ENCODE measurements at places on chromosomes 16 and 17. TPM values are rescaled to one million over a fixed set of nuclear protein-coding genes. Genes with fewer than 3 reads are reported as not detected.
A peak's percentile ranks its signal among the peaks of the same experiment; 100 is the strongest.

- H3K27me3 ChIP-seq: peaks cover 4% of the 10 kb centered on the region
- no peaks in the 10 kb centered on the region for H3K36me3 ChIP-seq
- no peak overlapping the region for H3K4me3 ChIP-seq
Measured at GRCh38 chr17:74962622-74963394, 9.8 kb downstream of the HID1 start.

DNA sequence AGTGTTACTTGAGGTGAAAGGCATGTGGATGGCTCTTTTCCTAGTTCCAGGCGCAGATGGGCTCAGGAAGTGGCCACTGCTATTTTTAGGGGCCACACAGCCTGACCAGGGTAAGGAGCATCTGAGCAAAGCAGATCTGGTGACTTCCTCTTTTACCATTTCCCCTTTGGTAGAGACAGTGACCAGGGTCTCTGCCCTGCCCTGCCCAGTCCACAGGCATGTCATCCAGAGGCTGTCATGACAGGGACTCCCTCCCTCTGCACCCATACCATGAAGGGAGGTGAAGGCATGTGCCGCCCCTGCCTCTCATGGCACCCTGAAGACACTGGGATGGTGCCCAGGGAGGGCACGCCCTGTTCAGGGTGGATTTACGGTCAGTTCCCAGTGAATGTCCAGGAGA lies 2.2 kb downstream of the PLA2G15 start:
- H3K4me3 ChIP-seq: no peak overlapping the region
- no peaks in the 10 kb centered on the region for H3K27me3 ChIP-seq
- H3K27ac ChIP-seq: no peak overlapping the region
- DNase-seq: no peak

DNA sequence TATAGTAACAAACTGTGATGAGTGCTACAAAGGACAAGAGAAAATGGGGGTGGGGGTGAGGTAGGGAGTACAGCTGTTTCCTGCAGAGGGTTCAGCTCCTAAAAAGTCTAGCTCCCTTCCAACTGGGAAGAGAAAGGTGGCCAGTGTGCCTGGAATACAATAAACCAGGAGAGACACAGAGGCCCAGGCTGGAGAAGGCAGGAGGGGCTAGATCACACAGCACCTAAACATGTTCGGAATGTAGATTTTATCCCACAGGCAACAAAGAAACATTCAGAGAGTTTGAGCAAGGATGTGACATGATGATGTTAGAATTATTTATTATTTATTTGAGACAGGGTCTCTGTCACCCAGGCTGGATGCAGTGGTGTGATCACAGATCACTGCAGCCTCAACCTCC lies 10.2 kb downstream of the TEX2 start:
- no peaks in the 10 kb centered on the region for H3K27me3 ChIP-seq
- H3K4me3 ChIP-seq: no peak overlapping the region
- H3K27ac ChIP-seq: no peak overlapping the region
- peaks cover 2% of the 10 kb centered on the region for H3K36me3 ChIP-seq
- no peak for DNase-seq

- H3K4me3 ChIP-seq: peak overlapping the region; percentile 85
- H3K4me1 ChIP-seq: peaks cover 74% of the 10 kb centered on the region
- H3K36me3 ChIP-seq: peaks cover 19% of the 10 kb centered on the region
- H3K27ac ChIP-seq: peak overlapping the region; percentile 87
Measured at GRCh38 chr17:39776252-39776651, 38.5 kb downstream of the GRB7 start.

- H3K27ac ChIP-seq: no peak overlapping the region
- H3K4me3 ChIP-seq: no peak overlapping the region
- H3K27me3 ChIP-seq: peaks cover 40% of the 10 kb centered on the region
- no peak for DNase-seq
Measured at GRCh38 chr16:31474173-31474714, 2.3 kb downstream of the TGFB1I1 start.

GRCh38 chr16:11740567-11740966 lies 2.1 kb downstream of the TXNDC11 start:
- DNase-seq: no peak
- H3K27ac ChIP-seq: no peak overlapping the region
- H3K27me3 ChIP-seq: no peaks in the 10 kb centered on the region
- peaks cover 14% of the 10 kb centered on the region for H3K36me3 ChIP-seq

DNA sequence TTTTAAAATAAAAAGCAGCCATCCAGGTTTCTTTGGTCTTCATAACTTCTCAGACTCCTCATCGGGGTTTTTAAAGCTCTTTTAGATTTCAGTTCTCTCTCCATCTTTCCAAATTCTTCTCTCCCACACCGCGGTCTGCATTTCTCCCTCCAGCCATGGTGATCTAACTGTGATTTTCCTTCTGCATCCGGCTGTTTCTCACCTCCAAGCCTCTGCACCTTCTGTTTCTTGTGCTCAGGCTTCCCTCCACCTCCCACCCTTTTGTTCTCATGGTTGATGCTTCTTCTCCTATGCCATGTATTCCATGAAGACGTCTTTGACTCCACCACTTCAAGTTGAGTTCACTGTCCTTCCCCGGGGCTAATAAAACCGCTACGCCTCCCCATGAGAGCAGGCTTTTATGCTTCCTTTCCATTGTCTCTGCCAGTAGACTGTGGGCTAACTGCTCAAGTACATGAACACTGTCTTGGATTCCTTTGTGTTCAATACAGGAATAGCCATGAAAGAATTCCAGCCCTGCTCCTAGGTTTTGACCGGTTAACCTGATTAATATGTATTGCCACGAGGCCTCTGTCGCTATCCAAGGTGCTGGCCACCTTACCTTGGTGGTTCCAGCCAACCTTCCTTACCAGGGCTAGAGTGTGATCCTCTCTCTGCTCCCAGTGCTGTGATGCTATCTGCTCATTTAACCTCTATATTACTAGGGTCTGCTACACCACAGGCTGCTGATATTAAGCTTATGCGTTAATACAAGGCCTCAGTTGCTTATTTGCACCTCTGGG lies 625.1 kb downstream of the HS3ST4 start:
- H3K36me3 ChIP-seq: no peaks in the 10 kb centered on the region
- H3K27ac ChIP-seq: no peak overlapping the region
- DNase-seq: no peak

GRCh38 chr17:81223762-81224130 lies 981 bp upstream of the CEP131 start:
- peaks cover 5% of the 10 kb centered on the region for H3K36me3 ChIP-seq
- H3K27ac ChIP-seq: peak overlapping the region; percentile 50
- no peak for DNase-seq
- peak overlapping the region; percentile 66 for H3K4me3 ChIP-seq

- no peak overlapping the region for H3K27ac ChIP-seq
- H3K36me3 ChIP-seq: peaks cover 15% of the 10 kb centered on the region
- peaks cover 45% of the 10 kb centered on the region for H3K27me3 ChIP-seq
Measured at GRCh38 chr17:1229349-1229899, 40.8 kb upstream of the BHLHA9 start.

- H3K27me3 ChIP-seq: peaks cover 11% of the 10 kb centered on the region
- no peaks in the 10 kb centered on the region for H3K4me1 ChIP-seq
- no peak overlapping the region for H3K27ac ChIP-seq
Measured at GRCh38 chr17:65446043-65446442, 115.4 kb downstream of the AXIN2 start.

DNA sequence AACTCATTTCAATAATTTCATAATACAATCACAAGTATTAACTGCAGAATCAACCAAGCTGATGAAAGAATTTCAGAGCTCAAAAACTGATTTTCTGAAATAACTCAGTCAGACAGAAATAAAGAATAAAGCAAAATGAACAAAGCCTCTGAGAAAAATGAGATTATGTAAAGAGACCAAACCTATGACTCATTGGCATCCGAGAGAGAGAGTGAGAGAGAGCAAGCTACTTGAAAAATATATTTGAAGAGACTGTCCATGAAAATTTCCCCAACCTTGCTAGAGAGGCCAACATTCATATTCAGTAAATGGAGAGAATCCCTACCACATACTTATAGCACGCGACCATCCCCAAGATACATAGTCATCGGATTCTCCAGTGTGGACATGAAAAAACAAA lies 1376.4 kb downstream of the CDH11 start:
- H3K36me3 ChIP-seq: no peaks in the 10 kb centered on the region
- no peaks in the 10 kb centered on the region for H3K27me3 ChIP-seq
- H3K4me3 ChIP-seq: no peak overlapping the region
- H3K27ac ChIP-seq: no peak overlapping the region

DNA sequence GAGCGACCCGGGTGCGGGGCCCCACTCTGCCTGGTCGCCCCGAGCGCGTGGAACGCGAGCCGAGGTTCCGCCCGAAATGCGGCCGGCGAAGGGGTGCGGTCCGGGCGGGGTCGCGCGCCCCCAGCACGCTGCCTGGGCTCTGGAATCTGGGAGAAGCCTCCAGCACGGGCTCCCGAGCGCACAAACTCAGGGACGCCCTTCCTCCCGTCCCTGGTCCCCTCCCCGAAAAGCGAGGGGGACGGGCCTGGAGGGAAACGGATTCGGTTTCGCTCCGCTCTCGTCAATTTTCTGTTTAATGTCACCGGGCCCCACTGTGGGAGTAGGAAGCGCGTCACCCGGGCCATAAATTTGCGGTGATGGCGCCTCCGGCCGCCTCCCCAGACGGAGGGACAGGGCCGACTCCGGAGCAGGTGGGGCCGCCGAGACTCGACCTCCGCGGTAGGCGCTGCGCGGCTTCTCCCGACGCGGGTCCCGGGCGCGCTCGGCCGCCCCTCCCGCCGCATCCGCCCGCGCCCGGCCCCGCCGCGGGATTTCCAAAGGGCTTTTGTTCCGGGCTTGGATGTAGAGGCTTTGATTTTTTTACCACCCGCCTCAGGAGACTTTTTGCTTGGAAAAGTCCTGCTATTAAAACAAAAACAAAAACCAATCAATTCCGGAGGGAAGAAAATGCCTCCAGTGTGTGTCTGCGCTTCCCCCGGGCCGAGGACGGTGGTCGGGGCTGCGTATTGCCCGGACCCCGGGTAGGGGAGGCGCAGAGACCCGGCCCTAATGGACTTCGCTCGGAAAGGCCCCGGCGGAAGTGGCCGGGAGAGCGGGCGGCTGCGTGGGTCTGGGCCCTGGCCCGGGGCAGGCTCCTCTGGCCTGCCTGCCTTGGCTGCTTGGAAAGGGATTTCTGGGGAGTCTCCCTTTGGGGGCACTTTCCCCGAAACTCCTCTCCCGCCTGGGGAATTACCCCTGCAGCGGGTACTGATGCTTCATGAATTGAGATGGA lies 7.9 kb upstream of the BAHCC1 start:
- H3K27me3 ChIP-seq: peaks cover 50% of the 10 kb centered on the region
- no peak for DNase-seq
- no peak overlapping the region for H3K27ac ChIP-seq
- H3K4me3 ChIP-seq: peak overlapping the region; percentile 59
- no peaks in the 10 kb centered on the region for H3K4me1 ChIP-seq
- H3K36me3 ChIP-seq: no peaks in the 10 kb centered on the region

DNA sequence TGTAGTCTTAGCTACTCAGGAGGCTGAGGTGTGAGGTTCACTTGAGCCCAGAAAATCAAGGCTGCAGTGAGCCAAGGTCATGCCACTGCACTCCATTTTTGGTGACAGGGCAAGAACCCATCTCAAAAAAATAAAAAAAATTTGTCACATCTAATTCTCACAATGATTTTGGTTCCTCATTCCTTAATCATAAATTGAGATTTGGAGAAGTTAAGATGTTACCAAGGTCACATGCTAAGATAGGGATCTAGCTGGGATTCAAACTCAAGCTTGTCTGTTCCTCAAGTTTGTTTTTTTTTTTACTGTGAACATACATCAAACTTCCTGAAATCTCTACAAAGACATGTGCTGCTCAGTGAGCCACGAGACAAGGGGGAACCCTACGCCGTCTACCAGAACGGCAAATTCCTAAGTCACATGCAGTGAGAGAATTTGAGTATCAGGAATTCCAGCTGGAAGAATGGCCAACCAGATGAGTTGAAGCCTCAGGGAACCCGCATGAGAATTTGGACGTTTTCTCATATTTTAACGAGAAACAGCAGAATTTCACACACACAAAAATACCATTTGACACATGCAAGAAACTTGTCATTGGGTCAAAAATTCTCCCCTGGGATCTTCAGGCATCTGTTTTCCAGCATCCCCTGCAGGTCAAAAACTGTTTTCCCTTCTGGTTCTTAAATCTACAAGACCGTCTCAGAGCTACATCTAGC lies 414.1 kb upstream of the GOT2 start:
- H3K4me1 ChIP-seq: no peaks in the 10 kb centered on the region
- H3K27me3 ChIP-seq: no peaks in the 10 kb centered on the region
- H3K36me3 ChIP-seq: no peaks in the 10 kb centered on the region

DNA sequence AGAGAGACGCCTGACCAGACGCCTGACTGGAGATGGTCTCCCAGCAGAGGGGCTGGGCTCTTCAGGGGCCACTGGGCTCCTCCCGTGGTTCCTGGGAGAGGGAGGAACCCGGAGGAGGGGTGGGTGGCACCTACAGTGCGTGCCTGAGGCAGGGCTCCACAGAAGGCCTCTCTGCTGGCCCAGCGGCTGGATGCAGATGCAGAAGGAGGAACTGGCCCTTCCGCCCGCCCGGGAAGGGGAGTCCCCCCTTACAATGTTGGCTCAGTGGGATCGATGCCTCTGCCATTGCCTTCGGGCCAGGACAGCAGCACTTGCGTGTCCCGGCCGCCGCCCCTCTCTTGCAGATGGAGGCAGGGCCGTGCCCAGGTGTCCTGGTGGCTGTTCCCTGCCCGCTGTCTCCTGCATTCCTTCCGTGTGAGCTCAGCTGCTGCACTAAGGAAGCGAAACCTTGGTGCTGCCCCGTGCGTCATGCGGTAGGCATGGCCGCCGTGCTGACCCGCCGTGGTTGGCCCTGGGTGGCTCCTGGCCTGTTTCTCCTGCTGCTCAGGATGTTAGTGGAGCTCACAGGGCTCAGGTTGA lies 15.1 kb downstream of the BAIAP2 start:
- no peaks in the 10 kb centered on the region for H3K36me3 ChIP-seq
- H3K4me3 ChIP-seq: no peak overlapping the region

ELMO3 gene
- total RNA-seq: 7.6 TPM

PAGR1 gene
- 29.8 TPM for total RNA-seq

C1QTNF1 gene
- total RNA-seq: not detected

KRTAP3-1 gene
- total RNA-seq: not detected

PDE6G gene
- 57.1 TPM for total RNA-seq

SLC6A4 gene
- not detected for total RNA-seq

CCL1 gene
- not detected for total RNA-seq

FOXL1 gene
- not detected for total RNA-seq

PRAC2 gene
- not detected for total RNA-seq

CSH2 gene
- not detected for total RNA-seq

ST6GALNAC1 gene
- total RNA-seq: not detected

Measured in activated naive CD8-positive, alpha-beta T cell treated with anti-CD3 and anti-CD28 coated beads, Interleukin-2, amount 10 ng/mL, durations not matched to agents 7 days and 5 days (primary cell).